ENCODE measurements at places on chromosomes 11 and 22. TPM values are rescaled to one million over a fixed set of nuclear protein-coding genes. Genes with fewer than 3 reads are reported as not detected.

RIBC2 gene
- not detected for polyA plus RNA-seq

CEP164 gene
- polyA plus RNA-seq = 7.1 TPM

ALX4 gene
- 0.13 TPM for polyA plus RNA-seq

SLC15A3 gene
- polyA plus RNA-seq = 21.2 TPM

KCTD17 gene
- 20.5 TPM for polyA plus RNA-seq

NPTXR gene
- 11.3 TPM for polyA plus RNA-seq

ARL14EP gene
- 19.5 TPM for polyA plus RNA-seq

TEX54 gene
- 5.5 TPM for polyA plus RNA-seq

OR2AT4 gene
- polyA plus RNA-seq = not detected

ZP1 gene
- polyA plus RNA-seq = not detected

XRRA1 gene
- polyA plus RNA-seq = 2.0 TPM

KRTAP5-11 gene
- not detected for polyA plus RNA-seq
